ENCODE measurements at places on chromosomes 13 and 19.

GRCh38 chr13:85528491-85529217, 270.6 kb downstream of the SLITRK6 start:
- no peak overlapping the region for H3K4me3 ChIP-seq
- no peaks in the 10 kb centered on the region for H3K36me3 ChIP-seq
- H3K27ac ChIP-seq = no peak overlapping the region
- no peak for DNase-seq
- H3K27me3 ChIP-seq = no peaks in the 10 kb centered on the region
- H3K4me1 ChIP-seq = no peaks in the 10 kb centered on the region

DNA sequence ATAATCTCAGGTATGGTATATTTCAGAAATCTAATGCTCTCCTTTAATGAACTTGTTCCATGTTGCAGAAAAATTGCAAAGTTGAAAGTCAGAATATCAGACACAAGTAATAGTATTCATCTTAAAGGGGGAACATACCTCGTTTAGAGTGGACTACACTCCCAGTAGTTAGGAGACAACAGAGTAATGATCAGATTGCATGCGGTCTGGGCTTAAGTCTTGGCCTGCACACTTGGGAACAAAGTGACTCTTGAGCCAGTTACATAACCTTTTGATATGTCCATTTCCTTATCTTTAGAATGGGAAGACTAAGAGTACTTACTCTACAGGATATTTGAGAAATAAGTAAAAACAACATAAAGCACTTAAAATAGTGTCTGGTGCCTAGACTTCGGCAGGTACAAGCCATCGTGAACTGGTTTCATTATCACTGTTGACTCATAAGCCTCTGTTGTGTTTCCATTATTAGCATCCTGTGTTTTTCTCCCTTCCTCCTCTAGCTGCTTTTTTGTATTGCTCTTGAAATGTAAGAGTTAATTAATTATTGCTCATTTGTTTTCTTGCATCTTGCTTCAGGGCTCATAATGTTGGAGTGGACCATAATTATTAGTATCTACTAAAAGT, 53.0 kb downstream of the DPY19L3 start:
- no peaks in the 10 kb centered on the region for H3K27me3 ChIP-seq
- no peak overlapping the region for H3K4me3 ChIP-seq
- H3K4me1 ChIP-seq = no peaks in the 10 kb centered on the region
- H3K36me3 ChIP-seq = no peaks in the 10 kb centered on the region
- DNase-seq = no peak

- H3K36me3 ChIP-seq = no peaks in the 10 kb centered on the region
- no peak overlapping the region for H3K27ac ChIP-seq
- no peaks in the 10 kb centered on the region for H3K4me1 ChIP-seq
- H3K27me3 ChIP-seq = no peaks in the 10 kb centered on the region
These were observed 208.3 kb upstream of the PCDH9 start for GRCh38 chr13:67438465-67438864.

DNA sequence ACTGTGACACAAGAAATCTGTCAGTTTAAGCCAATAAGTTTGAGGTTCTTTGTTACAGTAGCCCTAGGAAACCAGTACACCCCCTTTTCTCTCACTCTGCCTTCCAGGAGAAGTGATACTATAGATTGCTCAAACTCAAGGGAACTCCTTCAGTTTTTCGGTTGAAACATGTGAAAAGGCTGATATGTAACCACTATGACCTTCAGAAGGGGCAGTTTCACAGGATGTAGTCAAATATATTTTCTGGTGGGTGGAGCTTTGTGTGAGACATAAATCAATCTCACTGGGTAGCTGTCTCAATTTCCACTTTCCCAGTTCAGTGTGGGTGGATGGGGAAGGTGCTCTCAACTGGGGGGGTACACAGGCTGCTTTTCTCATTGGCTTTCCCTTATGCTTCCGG, 41.7 kb downstream of the HTR2A start:
- no peaks in the 10 kb centered on the region for H3K4me1 ChIP-seq
- no peak overlapping the region for H3K27ac ChIP-seq
- DNase-seq = no peak
- H3K27me3 ChIP-seq = no peaks in the 10 kb centered on the region
- H3K4me3 ChIP-seq = no peak overlapping the region

GRCh38 chr19:2978772-2979171, 1.4 kb downstream of the TLE6 start:
- H3K36me3 ChIP-seq = no peaks in the 10 kb centered on the region
- H3K4me1 ChIP-seq = peaks cover 9% of the 10 kb centered on the region
- no peak for DNase-seq
- no peak overlapping the region for H3K4me3 ChIP-seq
- H3K27me3 ChIP-seq = no peaks in the 10 kb centered on the region

DNA sequence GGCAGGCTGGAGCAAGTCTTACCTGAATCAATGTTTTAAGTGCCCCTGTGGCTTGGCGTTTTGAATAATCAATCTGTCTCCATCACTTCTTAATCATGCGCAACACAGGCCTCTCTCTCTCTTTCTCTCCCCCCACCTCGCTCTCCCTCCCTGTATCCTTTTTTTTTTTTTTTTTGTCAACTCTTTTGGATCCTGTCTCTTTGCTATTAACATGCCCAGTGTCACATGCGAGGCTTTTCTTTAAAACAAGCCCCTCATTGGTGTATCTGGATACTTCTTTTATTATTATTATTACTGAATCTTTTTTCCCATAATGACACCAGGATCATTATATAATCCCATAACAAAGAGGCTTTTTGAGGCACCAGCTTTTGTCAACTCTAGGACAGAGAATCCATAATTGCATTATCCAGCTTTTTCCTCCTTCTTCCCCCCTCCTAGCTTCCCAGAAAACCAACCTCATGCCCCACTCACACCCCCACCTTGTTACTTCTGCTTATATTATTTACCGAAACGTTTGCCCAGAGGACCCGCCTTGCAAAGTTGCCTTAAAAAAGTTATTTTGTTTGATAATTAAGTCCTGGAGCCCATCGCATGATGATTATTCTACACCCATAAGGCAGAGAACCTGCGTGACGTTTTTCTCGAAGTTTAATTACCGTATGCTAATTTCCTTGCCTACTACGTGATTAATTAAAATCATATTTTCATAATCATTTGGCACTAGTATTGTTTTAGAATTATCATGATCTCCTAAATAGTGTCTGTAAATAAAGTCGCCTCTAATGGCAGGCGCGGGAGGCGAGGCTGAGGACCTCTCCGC, 148.1 kb upstream of the ZNF536 start:
- H3K27me3 ChIP-seq = peaks cover 6% of the 10 kb centered on the region
- H3K4me1 ChIP-seq = peaks cover 8% of the 10 kb centered on the region
- H3K4me3 ChIP-seq = no peak overlapping the region

DNA sequence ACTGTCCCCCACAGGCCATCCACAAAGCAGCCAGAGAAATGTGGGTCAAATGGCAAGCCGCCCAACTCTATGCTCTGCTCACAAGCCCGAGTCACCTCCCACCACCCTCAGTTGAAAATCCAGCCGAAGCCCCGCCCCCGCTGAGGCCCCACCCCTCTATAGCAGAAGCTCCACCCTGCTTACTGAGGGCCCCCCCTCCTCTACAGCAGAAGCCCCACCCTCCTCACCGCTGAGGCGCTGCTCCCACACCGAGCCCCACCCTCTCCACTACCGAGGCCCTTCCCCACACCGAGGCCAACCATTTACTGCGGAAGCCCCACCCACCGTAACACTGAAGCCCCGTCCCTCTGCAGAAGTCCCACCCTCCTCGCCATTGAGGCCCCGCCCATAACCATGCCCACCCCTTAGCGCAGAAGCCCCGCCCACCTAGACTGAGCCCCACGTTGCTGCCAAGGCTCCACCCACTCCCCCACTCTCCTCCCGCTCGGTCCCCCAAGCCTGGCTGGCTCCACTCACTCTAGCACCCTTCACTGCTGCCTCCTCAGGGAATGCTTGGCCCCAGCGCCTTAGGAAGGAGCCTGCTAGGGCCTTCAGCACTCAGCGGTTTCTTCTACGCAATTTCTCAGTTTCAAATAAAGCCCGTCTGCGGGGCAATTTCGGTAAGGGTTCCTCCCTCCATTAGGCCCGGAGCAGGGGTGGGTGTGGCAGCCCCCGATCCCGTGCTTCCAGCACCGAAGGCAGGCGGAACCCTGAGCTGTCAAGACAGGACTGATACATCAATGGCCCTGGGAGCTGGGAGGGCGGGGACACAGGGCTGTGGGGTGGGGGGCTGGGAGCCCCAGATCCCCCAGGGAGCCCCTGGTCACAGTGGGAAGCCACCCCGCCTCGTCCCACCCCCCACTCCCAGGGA, 9.0 kb upstream of the MYDGF start:
- no peaks in the 10 kb centered on the region for H3K4me1 ChIP-seq
- no peaks in the 10 kb centered on the region for H3K36me3 ChIP-seq
- H3K27ac ChIP-seq = no peak overlapping the region
- no peak overlapping the region for H3K4me3 ChIP-seq

GRCh38 chr13:91132381-91132780, 215.1 kb upstream of the MIR17HG start:
- H3K27ac ChIP-seq = no peak overlapping the region
- no peak for DNase-seq
- no peak overlapping the region for H3K4me3 ChIP-seq
- H3K4me1 ChIP-seq = no peaks in the 10 kb centered on the region
- H3K36me3 ChIP-seq = no peaks in the 10 kb centered on the region

- H3K27ac ChIP-seq = no peak overlapping the region
- H3K4me1 ChIP-seq = peaks cover 15% of the 10 kb centered on the region
- DNase-seq = no peak
- H3K4me3 ChIP-seq = no peak overlapping the region
- no peaks in the 10 kb centered on the region for H3K27me3 ChIP-seq
- H3K36me3 ChIP-seq = no peaks in the 10 kb centered on the region
These were observed 631.3 kb downstream of the EFNB2 start for GRCh38 chr13:105904034-105904742.

DNA sequence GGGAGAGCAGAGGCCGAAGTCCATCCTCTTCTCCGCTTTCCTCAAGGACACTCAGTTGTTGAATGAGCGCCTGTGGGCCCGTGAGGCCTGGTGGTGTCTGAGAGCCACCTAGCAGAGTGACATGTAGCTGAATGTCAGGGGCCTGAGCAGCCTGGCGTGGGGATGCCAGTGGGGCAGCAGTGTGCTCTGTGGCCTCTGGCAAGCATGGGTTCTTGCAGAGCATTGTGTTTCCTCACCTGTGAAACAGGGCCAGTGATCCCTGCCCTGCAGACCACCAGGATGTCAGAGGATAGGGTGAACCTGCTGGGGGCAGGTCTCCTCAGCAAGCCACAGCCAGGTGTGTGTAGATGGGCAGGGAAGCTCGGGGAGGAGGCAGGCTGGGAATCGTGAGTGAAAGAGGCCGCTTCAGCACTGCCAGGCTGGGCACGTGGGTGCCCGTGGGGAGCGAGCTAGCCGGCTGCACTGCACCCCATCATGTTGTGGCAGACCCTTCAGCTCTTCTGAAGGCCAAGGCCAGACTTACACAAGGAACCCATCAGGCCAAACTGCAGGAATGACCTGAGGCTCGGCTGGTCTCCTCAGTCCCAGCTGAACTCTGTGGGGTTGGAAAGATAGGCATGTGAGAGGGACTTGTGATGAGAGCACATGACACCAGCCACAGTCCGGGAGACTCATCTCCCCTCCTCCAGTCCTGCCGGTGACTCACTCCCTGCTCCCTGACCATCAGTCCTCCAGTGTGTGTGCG, 5.0 kb downstream of the PPP1R37 start:
- H3K4me3 ChIP-seq = no peak overlapping the region
- H3K4me1 ChIP-seq = peaks cover 61% of the 10 kb centered on the region
- no peaks in the 10 kb centered on the region for H3K36me3 ChIP-seq
- peak overlapping the region; percentile 27 for H3K27ac ChIP-seq

DNA sequence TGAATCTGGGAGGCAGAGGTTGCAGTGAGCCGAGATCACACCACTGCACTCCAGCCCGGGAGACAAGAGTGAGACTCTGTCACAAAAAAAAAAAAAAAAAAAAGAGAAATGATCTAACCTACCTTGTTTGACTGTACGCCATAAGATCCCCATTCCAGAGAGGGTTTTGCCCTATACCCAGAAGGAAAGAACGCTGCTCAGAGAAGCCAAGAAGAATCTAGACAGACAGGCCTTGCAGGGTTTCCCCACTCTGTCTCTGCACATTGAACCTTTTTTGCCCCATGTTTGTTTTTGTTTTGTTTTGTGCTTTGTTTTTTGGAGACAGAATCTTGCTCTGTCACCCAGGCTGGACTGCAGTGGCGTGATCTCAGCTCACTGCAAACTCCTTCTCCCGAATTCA, 7.4 kb upstream of the MAP1S start:
- no peak overlapping the region for H3K27ac ChIP-seq
- no peak overlapping the region for H3K4me3 ChIP-seq
- no peaks in the 10 kb centered on the region for H3K27me3 ChIP-seq
- no peaks in the 10 kb centered on the region for H3K36me3 ChIP-seq
- no peak for DNase-seq
- no peaks in the 10 kb centered on the region for H3K4me1 ChIP-seq
